ENCODE measurements at places on chromosomes 1 and 21.

GRCh38 chr1:49526672-49527071 lies 497.1 kb downstream of the AGBL4 start:
- no peak for DNase-seq

GRCh38 chr1:100868364-100868995 lies 26.2 kb downstream of the EXTL2 start:
- no peak for DNase-seq

GRCh38 chr1:212733109-212733508 lies 33.5 kb upstream of the BATF3 start:
- no peak for DNase-seq

DNA sequence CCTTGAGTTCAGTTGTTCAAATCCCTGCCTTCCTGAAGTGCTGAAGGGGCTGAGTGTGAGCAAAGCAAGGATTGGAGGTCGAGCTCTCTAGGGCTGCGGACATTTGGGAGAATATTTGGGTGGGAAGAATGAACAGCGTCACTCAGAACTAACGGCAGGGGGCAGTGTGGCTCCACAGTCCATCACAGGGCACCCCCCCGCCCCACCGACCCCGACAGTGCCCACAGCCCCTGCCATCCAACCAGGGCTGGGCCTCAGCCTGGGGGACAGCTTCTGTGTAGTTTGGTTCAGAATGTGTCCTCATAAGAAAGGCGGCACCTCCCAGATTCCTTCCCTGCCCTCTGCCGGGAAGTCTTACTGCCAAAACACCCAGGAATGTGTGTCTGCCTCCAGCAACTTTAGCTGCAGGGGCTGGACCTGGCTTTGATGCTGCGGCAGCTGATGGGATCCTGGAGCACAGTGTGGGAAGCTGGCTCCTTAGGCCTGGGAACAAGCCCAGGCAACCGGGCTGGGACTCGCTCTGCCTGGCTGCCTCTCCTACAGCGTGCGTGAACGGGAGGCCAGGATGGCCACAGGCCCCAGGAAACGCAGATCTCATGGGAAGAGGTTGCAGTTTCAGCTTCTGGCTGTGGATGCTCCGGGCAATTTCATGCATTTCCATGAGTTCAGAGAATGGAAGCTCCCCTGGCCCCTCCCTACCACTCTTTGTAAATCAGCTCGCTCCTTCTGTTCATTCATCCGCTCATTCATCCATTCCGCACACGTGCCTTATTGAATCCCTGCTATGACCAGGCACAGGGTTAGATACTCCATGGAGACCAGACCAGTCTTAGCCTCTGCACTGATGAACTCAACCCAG lies 104.9 kb upstream of the TMPRSS2 start:
- peak; percentile 18 for DNase-seq

DNA sequence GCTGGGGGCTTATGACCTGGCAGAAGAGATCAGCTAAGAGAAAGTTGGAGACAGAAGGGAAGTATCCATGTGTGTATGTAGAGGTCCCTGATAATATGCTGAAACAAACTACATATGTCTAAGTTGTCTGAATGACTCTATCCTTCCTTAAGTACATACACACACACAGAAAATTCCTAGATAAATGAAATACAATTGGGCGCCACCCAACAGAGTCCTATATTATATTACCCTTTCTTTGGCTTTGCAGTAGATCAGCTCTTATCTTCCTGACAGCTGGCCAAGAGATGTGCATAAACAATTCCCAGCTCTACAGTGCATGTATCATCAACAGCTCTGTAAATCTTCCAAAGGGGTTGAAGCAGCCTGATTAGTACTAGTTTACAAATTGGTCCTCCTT lies 40.1 kb downstream of the SORT1 start:
- DNase-seq, result no peak

GRCh38 chr21:36964398-36964797 lies 2.1 kb downstream of the HLCS start:
- DNase-seq, result no peak

DNA sequence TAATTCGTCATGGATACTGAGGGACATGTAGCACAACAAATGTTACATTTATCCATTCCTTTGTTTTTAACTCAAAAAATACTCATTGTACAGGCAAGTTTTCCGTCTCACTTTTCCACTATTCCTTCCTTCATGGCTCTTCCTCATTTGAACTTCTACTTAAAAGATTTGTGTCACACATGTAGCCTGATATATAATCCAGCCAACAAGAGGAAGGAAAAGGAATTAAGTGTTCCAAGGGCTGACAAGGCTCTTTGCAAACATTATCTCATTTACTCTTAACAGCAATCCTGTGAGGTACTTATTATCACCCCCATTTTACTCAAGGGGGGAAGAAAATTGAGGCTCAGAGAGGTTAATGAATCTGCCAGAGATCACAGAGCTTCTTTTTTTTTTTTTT lies 22.9 kb downstream of the CD244 start:
- DNase-seq, result no peak

DNA sequence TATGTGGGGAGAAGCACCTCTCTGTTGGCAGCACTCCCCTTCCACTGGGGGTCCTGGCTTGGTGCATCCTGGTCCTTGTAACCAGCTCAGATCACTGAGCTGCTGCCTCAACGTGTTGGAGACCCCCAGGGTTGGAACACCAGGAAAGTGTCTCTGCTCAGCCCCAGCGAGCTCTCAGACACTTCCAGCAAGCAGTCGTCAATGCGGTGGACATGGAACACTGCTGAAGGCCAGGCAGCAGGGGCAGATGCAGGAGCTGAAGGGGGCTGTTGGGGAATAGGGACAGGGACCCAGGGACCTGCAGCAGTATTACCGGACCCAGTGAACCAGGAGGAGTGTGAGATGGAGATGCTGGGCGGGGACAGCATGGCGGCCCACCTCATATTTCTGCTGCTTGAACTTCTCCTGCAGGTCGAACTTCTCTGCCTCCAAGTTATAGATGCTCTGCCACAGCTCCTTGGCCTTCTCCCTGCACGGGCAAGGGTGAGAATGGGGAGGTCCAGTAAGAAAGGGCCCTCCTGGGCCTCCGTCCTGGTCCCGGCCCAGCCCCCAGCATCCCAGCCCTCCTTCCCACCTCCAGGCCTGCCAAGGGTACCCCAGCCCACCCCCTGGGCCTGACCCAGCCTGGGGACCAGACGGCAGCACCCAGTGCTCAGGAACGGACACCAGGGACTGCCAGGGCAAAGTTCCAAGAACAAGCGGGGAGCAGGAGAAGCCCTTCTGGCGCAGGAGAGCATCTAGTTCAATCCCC lies 16.4 kb downstream of the TNNT2 start:
- DNase-seq, result no peak

DNA sequence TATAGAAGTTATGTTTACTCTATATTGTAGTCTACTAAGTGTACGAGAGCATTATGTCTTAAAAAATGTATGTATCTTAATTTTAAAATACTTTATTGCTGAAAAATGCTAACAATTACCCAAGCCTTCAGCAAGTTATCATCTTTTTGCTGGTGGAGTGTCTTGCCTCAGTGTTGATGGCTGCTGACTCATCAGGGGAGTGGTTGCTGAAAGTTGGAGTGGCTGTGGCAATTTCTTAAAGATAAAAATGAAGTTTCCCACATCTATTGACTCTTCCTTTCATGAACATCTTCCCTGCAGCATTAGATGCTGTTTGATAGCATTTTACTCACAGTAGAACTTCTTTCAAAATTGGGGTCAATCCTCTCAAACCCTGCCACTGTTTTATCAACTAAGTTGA lies 95.8 kb downstream of the CDC7 start:
- DNase-seq, result no peak

DNA sequence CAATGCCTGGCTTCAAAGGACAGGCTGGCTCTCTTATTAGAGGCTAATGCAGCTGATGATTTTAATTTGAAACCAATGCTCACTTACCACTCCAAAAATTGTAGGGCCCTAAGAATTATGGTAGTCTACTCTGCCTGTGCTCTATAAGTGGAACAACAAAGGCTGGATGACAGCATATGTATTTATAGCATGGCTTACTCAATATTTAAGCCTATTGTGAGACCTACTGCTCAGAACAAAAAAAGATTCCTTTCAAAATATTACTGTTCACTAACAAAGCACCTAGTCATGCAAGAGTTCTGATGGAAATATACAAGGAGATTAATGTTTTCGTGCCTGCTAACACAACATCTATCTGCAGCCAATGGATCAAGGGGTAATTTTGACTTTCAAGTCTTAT lies 73.8 kb upstream of the DUSP10 start:
- DNase-seq, result no peak

GRCh38 chr1:20115479-20115878 lies 3.9 kb downstream of the PLA2G2D start:
- DNase-seq, result no peak

- DNase-seq, result no peak
Observed at GRCh38 chr1:53134042-53134485, 8.4 kb downstream of the SLC1A7 start.

- no peak for DNase-seq
Observed at GRCh38 chr1:176811511-176812288, 348.7 kb downstream of the PAPPA2 start.

GRCh38 chr1:9293241-9293532 lies 493 bp downstream of the SPSB1 start:
- no peak for DNase-seq

DNA sequence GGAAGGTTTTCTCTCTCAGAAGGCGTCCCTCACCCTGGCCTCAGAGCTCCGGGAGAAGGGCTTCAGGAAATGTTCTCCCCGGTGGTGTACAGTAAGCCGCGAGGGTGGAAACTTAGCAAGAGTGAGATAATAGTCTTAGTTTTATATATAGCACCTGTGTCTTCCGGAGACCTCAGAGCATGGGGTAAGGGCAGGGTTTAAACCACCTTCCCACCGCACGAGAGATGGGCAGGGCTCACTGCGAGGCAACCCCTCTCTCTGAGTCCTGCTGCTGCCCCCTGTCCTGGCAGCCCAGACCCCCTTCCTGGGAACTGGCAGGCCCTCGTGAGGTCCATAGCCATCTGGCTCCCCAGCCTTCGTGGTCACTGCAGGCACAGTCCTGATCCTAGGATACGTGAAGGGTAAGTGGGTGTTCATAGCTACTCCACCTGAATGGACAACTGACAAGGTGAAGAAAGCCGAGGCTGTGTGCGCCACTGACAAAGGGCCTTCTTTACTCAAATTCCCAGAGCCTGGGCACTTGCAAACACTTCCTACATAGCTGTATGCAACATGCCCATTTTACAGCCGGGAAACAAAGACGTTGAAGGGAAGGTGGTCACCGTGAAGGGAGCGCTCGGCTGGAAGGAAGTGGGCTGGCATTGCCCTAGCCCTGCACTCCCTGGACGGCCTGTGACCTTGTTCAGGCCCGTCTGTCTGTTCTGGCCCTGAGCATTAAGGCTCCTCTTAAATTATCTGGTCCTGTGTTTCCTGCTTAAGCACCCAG lies 26.9 kb downstream of the ITPKB start:
- DNase-seq, result no peak

DNA sequence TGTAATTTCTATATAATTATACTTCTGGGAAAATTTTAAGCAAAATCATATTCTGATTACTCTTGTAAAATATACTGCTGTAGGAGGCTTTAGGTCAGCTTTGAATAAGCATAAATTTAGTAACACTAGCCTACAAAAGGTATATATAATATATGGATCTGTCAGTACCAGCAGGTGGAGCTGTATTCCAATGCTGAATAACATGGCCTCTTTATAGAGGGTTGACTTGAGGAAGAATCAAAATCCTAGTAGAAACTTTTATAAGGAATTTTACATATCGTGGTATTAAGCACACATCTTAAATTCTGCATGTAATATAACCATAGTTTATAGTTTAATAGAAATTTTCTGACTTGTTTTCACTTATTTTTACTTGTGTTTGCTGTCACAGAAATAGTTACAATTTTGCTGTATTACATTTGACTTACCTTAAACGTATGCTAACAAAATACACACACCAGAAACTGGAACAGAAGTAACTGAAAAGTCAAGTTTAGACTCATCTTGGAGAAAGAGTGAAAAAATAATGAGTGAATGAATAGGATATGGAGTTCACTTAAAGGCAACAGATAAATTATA lies 79.3 kb downstream of the HMCN1 start:
- DNase-seq, result no peak

DNA sequence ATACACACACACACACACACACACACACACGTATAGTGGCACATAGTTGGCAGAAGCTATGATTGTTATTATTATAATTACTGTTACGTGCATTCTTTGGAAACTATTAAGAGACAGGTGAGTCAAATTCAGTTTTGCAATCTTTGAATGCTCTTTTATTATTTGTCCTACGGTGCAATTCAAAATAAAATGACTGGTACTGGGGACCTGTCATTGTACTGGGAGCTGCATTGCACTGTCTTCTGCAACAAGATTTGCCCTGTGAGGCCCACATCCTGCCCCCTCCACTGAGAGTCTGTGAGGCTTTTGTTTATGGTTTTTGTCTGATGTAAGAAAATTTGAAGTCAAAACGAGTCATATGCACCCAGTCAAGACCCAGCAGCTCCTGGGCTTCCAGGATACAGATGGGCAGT lies 1.9 kb downstream of the LY9 start:
- DNase-seq, result no peak

- DNase-seq, result no peak
Observed at GRCh38 chr21:45033791-45034555, 40.4 kb upstream of the ADARB1 start.

- DNase-seq, result no peak
Observed at GRCh38 chr1:34974626-34975025, 10.5 kb downstream of the TMEM35B start.
